ENCODE measurements at places on chromosomes 13 and 19.

GRCh38 chr19:29978080-29978479 is 36.0 kb downstream of the URI1 start:
- DNase-seq: no peak

GRCh38 chr13:105048677-105049076 is 1486.8 kb downstream of the EFNB2 start:
- no peak for DNase-seq

DNA sequence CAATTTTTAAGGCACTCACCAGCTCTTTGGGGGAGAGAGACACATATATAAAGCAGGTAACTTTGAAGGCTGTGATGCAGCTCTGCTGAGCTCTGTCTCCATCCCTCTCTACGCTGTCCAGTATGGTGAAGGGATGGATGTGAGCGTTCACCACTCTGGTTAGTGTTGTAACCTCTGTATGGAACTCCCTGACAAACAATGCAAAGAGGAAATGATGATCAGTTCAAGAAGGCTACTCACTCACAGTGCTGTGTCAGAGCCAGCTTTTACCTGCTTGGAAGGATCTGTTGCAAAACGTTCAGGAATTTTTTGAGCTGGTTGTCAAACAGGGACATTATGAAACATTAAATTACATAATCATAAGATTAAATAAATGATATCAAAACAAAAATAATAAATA is 90.8 kb upstream of the SLC10A2 start:
- no peak for DNase-seq

DNA sequence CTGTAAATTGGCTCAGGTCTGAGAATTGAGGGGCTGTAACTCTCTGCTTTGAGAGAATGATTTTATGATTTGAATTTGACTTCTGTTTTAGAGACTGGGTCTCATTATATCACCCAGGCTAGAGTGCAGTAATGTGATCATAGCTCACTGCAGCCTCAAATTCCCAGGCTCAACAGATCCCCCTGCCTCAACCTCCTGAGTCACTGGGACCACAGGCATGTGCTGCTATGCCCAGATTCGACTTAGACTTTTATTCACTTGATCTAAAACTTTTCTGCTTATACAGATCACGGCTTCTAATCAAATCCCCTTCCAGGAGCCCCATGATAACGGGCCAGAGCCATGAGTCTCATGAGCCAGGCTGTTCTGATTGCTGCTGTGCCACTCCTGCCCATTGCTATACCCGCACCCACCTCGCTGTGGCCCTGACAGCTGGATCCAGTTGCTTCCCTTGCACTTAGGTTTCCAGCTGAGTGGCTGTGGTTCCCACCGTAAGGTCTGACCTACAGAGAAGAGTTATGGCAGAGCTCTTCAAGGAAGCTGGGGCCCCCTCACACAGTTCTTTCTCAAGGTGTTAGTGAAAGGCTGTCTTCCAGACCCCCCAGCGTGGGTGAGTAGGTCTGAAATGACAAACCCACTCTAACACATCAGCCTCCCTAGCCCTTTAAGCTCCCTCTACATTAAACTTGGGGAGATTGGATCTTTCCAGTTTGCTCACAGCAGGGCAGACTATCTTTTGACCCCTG is 251.2 kb upstream of the SGCG start:
- no peak for DNase-seq

- no peak for DNase-seq
These were observed 5.9 kb downstream of the GAMT start for GRCh38 chr19:1395194-1396018.

- DNase-seq: no peak
These were observed 92.8 kb upstream of the FARP1 start for GRCh38 chr13:98050041-98050466.

Measured in AG04449 (cell line).